ENCODE measurements at places on chromosomes 5 and 9. TPM values are rescaled to one million over a fixed set of nuclear protein-coding genes. Genes with fewer than 3 reads are reported as not detected.

DNA sequence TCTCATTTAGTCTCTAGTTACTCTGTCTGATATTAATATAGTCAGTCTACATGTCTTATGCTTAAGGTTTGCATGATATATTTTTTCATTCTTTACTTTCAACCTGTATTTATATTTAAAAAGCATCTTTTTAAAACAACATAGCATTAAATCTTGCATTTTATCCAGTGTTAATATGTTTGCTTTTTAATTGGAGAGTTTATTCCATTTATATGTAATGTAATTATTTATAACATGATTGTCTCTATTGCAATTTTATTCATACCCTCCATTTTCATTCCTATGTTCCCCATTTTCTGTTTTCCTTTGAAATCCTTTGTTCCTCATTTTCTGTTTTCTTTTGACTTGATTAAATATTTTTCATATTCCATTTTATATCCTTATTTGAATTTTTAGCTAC is 13.3 kb downstream of the PCDHB15 start:
- no peak for DNase-seq

DNA sequence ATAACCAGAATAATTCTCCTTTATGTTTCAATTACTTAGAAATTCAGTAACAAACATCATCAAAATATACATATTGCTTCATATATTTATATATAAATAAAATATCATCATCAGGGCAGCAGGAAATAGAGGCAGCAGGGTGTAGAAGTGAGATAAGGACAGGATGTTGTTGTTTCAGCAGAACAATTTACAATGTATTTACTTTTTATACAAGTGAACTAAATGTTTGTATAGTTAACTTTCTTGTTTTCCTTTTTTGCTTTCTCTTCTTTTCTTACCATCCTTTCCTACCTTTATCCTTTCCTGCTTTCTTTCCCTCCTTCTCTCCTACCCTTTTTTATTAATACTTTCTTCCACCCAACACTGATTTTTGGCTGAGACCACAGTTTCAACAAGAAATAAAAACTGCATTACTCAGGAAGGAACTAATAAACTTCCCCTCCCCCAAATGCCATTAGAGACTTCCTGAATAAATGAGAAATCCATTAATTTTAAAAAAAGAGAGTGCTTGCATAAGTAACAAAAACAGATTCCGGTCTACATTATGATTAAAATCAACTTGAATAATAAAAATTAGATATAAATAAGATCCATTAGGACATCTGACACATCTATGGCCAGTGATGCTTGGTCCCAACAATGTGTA is 159.8 kb upstream of the ACOT12 start:
- no peak for DNase-seq

- no peak for DNase-seq
These were observed 55.6 kb upstream of the SPTLC1 start for GRCh38 chr9:92170848-92171247.

GRCh38 chr9:34446468-34446891 is 11.9 kb downstream of the FAM219A start:
- no peak for DNase-seq

DNA sequence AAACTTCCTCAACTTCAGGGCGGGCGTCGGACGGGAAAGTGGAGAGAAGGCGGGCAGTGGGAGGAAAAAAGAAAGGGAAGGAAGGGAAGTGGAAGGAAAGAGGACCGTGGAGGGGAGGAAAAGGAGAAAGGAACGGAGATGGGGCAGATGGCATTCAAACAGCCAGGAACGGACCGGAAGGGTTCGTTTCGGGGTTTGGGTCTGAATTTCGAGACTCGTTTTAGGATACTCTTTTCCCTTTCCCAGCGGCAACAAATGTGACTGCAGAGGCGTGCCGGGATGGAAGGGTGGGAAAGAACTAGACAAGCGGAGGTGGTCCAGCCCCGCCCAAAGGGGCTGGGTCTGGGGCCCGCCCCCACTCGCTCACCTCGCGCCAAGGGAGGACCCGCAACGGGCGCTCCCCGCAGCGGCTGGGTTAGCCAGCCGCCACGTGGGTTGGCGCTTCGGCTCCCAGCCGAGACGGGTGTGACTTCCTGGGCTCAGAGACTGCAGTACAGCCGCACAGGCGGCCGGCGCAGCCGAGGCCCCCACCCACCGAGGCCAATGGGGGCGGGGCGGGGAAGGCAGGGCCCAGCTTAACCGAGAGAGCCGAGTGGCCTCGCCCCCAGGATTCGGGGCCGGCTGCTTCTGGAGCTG is 2.7 kb downstream of the VCAN start:
- peak; percentile 51 for DNase-seq

GRCh38 chr9:107210775-107211174 is 72.3 kb upstream of the RAD23B start:
- DNase-seq: no peak

DNA sequence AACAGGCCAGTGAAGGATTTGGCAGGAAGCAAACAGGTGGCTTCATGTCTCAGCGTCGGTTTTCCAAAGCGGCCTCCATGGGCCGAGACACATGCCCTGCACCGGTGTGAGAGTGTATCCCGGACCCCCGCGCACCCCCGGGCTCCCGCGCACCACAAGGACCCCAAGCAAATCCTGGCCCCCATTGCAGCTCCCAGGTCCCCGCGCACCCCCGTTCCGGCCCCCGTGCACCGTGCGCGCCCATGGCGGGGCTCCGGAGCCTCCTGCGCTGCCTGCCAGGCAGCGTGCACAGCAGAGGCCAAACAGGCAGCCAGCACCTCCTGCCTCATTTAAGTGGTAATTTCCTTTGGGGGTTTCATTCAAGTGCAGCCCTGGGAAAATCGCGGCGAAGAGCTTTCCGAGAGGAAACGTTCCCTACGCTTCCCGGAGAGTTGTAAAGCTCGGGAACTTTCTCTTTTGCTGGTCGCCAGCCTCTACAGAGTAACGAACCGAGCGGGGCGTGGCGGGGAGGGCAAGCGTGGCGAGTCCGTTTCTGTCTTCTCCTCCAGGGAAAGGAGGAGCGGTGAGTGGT is 145.5 kb upstream of the SLC24A2 start:
- no peak for DNase-seq

GRCh38 chr9:137232101-137232500 is 1.4 kb downstream of the SLC34A3 start:
- no peak for DNase-seq

DNA sequence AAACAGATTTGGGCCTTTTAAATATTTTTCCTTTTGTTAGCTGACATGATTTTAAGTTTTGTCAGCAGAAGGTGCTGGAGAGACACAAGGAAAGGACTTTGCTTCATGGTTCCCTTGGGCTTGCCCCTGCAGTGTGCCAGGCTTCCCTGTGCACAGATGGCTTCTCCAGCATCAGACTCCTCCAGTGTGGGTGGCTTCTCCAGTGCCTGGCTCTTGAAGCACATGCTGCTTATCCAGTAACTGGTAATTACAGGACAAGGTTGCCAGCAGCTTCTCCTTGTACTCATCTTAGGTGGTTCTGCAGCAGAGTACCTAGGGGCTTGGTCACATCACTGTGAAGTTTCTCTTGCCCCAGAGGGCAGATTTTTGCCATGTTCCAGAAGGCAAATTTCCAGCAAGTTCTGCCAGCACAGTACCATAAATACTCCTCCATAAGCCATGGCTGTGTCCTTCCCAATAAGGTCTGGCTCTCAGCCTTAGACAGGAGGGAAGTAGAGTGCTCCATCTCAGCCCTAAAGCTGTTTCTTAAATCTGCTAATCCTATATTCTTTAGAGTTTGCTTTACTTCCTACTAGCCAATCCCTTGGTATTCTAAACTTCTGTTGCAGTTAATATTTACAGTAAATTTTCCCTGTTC is 62.4 kb downstream of the PJA2 start:
- no peak for DNase-seq

- no peak for DNase-seq
These were observed 32.9 kb downstream of the NDUFS6 start for GRCh38 chr5:1834022-1834551.

DNA sequence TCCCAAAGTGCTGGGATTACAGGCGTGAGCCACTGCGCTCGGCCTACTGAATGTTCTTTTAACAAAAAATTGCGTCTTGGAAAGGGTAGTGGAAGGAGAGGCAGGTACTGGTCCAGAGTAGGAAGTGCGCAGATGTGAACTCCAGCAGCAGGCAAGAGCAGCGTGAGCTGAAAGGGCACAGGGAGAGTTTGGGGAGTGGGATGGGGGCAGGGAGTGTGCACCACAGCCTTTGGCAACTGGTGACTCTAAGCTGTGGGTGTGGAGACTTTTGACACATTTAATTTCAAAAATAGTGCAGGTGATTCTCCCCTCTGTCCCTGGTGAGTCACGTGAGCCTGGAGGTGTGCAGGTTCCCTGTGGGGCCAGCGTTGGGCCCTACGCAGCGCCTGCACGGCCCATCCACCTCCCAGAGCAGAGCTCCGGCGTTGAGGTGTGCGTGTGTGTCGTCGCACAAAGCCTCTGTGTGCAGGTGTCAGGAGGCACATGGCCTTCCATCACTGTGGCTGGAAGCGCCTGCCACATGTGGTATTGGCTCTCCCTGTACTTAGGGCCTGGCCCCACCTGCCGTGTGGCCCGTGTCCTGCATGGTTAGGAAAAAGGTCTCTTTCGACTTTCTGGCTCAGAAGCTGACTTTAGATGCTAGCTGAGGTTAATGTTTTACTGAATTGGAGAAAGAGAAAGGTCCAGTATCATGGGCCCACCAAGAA is 11.5 kb downstream of the SQSTM1 start:
- DNase-seq: no peak

- DNase-seq: no peak
These were observed 3.6 kb downstream of the B4GALT1 start for GRCh38 chr9:33163433-33164137.

- DNase-seq: no peak
These were observed 27.5 kb downstream of the PIP5K1B start for GRCh38 chr9:68732405-68733020.

- no peak for DNase-seq
These were observed 76.3 kb upstream of the PTGER4 start for GRCh38 chr5:40603378-40603777.

DNA sequence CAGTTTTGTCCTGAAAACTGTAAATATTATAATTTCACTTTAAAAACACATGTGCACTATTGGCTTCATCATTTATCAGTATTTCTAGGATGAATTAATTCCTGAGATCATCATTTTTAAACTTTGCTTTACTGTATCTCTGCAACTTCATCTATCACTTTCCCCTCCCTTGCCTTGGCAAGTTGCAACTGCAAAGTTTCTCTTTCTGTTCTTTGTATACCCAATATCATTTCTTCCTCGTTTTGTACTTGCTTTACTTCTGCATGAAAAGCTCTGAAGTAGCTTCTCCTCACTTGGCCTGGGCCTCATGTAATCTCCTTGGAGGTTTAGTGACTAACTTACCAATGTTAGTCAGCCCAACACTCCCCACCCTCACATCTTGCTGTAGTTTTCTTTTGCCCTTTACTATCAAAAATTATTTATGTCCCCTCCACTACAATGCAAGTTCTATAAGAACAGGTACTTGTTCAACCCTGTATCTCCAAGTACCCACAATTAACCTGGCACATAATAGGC is 12.8 kb downstream of the C5orf63 start:
- DNase-seq: no peak

GRCh38 chr5:87125766-87126165 is 141.9 kb upstream of the RASA1 start:
- DNase-seq: no peak

DNA sequence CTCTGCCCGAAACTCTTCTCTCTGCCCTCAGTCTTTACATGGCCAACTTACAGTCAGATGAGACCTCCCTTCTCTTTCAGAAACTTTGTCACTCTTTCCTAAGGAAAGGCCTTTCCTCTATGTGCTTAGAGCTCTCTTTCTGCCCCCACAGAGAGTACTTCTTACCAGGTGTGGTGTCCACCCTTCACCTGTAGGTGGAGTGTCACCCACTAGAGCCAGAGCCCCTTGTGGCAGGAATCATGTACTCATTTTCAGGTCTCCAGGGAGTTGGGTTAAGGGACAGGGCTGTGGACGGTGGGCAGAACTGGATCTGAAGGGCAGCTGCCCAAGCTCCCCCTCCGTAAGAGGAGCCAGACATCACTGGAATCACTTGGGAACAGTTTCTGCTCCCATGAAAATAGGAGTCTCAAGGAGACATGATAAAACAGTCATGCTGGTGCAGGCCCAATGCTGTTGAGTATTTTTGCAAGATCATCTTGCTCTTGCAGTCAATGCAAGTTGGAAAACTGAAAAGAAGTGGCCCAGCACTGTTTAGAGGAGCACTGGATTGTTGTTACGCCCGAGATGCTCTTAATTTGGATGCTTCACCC is 436.7 kb downstream of the ZSWIM6 start:
- DNase-seq: no peak

GRCh38 chr5:168788107-168788506 is 208.9 kb upstream of the PANK3 start:
- DNase-seq: no peak

DNA sequence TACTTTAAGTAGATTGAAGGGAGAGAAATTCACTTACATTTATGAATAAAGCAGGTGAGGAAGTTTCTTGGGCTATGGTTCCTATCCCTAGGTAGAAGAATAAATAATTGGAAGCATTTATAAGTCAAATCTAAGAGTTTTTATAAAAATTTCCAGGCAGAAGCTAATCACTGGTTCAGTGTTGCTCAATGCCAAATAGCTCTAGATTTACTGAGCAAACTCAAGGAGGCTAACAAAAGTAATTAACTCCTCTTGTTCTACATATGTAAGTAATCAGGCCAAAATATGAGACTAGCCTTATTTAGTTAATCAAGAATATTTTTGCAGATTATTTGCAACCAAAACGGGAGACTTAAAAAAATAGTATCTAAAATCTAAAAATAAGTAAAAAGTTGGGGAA is 472.3 kb downstream of the PLK2 start:
- DNase-seq: no peak

DNA sequence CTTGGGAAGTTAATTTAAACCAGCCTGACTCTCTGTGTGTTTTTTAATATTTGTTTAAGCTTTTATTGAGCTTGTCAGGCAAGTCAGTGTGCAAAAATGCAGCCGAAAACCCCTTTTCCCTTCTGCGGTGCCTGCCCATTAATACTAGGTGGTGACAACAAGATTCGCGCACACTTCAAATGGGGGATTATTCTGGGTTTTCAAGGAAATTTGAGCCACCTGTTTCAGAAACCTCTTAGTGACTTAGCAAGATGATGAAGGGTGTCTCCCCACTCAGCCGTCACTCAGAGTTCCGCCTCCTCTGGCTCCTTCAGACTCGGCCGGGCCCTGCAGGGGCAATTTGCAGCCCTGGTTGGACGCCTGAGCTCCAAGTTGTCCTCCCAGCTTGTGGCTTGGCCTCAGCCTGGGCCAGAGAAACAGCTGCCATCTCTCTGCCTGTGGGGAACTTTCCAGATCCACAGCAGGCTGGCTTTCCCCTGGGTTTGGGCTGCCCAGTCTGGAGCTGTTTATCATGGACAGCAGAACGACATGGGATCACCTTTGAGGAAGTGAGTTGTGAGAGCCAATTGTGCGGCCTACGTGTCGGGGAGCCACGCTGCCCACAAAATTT is 75.9 kb downstream of the SPRY4 start:
- no peak for DNase-seq

PAPPA gene
- 0.29 TPM for total RNA-seq

CD180 gene
- total RNA-seq: 0.83 TPM

SHISAL2B gene
- not detected for total RNA-seq

PCDHB8 gene
- total RNA-seq: under 0.01 TPM

CACFD1 gene
- 2.3 TPM for total RNA-seq

PRSS3 gene
- total RNA-seq: not detected

ZNF189 gene
- 18.8 TPM for total RNA-seq

PCDHA1 gene
- total RNA-seq: not detected
